Spleen (tissue), 13 donors: ENCODE measurements at places on chromosomes 1 and 21. TPM values are rescaled to one million over a fixed set of nuclear protein-coding genes. Genes with fewer than 3 reads are reported as not detected.

- H3K4me1 ChIP-seq: no peaks in the 10 kb centered on the region
- DNase-seq: no peak
- H3K4me3 ChIP-seq: no peak overlapping the region
Observed at GRCh38 chr21:36684957-36685714, 13.8 kb upstream of the SIM2 start.

GRCh38 chr1:83495560-83495959 is 503.4 kb downstream of the TTLL7 start:
- peaks cover 5% of the 10 kb centered on the region for H3K4me1 ChIP-seq
- DNase-seq: no peak
- no peak overlapping the region for H3K4me3 ChIP-seq
- no peak overlapping the region for H3K27ac ChIP-seq
- H3K27me3 ChIP-seq: no peaks in the 10 kb centered on the region

- H3K36me3 ChIP-seq: peaks cover 5% of the 10 kb centered on the region
- H3K4me1 ChIP-seq: peaks cover 78% of the 10 kb centered on the region
- peak overlapping the region; percentile 33 for H3K27ac ChIP-seq
- no peaks in the 10 kb centered on the region for H3K27me3 ChIP-seq
- DNase-seq: no peak
Observed at GRCh38 chr1:1847061-1847850, 43.6 kb downstream of the GNB1 start.

DNA sequence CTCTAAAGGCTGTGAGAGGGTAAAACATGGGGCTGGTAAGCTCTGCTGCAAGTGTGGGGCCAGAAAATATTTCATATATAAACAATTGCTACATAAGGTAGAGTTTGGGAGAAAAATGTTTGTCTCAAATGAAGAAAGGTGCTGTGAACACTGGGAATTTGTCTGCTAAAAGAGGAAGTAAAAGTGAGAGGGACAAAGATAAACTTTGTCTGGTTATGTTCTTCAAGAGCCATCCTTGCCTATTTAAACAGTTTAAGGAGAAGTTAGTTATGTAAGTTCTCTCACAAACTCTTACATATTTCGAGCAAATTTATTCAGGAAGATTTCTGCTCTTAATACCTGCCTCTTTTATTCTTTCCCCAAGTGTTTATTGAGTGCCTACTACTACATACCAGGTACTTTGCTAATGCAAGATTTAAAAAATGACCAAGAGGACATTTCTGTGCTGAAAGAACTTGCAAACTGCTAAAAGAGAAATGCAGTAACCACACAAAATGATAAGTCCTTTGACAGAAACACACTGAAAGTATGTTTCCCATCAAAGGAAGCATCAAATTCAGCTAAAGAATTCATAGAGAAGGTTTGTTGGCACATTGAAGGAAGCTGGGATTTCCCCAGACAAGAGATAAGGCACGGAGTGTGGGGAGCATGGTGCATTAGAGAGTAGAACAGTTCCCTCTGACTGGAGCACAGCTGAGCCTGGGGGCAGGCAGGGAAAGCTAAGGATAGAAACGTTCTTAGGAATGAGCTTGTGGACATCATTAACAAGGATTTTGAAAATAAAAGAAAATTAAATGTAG is 549.1 kb downstream of the PTBP2 start:
- no peaks in the 10 kb centered on the region for H3K4me1 ChIP-seq
- H3K36me3 ChIP-seq: no peaks in the 10 kb centered on the region
- H3K4me3 ChIP-seq: no peak overlapping the region
- no peak overlapping the region for H3K27ac ChIP-seq
- H3K27me3 ChIP-seq: no peaks in the 10 kb centered on the region

- no peaks in the 10 kb centered on the region for H3K36me3 ChIP-seq
- H3K4me3 ChIP-seq: no peak overlapping the region
- H3K27ac ChIP-seq: no peak overlapping the region
- no peaks in the 10 kb centered on the region for H3K27me3 ChIP-seq
Observed at GRCh38 chr1:215376544-215377264, 190.4 kb upstream of the KCTD3 start.

- no peaks in the 10 kb centered on the region for H3K36me3 ChIP-seq
- no peak overlapping the region for H3K27ac ChIP-seq
- no peak for DNase-seq
- no peaks in the 10 kb centered on the region for H3K27me3 ChIP-seq
- no peaks in the 10 kb centered on the region for H3K4me1 ChIP-seq
Observed at GRCh38 chr1:186662752-186663151, 17.5 kb downstream of the PTGS2 start.

DNA sequence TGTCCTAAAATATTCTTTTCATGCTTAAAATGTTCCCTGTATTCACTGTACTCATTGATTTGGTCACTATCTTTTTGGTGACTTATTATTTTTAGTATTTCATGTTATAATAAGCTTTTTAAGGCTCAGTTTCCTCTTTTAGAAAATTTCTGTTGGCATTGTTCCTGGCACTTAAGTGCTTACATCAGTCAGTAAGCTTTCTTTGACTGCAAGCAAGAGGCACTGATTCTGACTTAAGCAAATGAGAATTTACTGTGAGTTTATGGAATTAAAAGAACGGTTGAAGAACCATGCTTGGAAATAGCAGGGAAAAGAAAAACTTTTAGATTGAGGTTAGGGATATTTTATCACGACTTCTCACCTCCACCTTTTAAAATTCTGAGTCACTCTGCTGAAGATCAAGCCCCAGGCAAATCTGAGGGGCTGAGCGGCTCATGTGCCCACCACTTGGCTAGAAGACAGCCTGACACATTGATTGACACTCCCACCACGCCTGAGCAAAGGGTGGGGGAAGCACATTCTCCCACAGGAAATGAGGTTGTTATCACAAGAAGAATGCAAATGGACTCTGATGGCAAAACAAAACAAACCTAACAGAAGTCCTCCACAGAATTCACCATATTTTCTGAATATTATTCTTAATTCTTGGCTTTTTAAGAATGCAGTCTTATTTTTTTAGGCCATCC is 102.8 kb downstream of the KCTD3 start:
- H3K4me1 ChIP-seq: no peaks in the 10 kb centered on the region
- H3K27me3 ChIP-seq: no peaks in the 10 kb centered on the region
- H3K36me3 ChIP-seq: no peaks in the 10 kb centered on the region
- no peak overlapping the region for H3K4me3 ChIP-seq
- no peak overlapping the region for H3K27ac ChIP-seq
- DNase-seq: no peak

DNA sequence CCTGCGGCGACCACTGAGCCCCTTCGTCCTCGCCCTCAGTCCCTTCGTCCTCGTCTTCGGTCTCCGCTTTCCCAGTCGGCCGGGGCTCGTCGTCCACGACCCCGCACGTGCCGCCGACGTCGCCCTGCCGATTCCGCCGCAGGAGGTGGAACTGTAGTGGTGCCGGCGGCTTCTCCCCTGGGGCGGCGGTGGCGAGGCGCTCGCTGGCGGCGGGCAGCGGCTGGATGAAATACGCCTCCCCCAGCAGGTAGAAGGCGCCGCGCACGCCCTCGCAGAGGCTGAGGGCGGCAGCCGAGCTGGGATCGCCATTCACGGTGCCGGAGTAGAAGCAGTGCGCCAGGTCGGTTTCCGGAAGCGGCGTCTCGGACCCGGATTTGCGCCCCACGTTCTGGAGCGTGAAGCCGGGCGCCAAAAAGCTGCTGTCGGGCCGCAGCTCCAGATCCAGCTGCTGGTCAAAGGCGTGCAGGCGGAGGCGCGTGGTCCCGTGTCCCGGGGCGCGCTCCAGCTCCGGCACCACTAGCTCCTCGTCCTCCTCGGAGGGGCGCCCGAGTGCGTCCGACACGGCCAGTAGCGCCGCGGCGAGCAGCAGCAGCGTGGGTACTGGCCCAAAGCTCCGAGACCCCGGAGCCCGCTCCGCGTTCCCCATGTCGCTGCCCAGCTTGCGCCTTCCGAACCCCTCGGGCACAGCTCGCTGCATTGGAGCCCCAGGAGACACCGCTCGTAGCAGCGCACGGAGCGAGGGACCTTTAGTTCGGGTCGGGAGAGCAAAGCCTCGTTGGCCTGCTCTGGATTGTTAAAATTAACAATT is 747 bp downstream of the ADAMTS1 start:
- peak overlapping the region; percentile 92 for H3K27ac ChIP-seq
- peaks cover 22% of the 10 kb centered on the region for H3K27me3 ChIP-seq
- peaks cover 64% of the 10 kb centered on the region for H3K4me1 ChIP-seq
- H3K4me3 ChIP-seq: peak overlapping the region; percentile 63
- peak; percentile 77 for DNase-seq

DNA sequence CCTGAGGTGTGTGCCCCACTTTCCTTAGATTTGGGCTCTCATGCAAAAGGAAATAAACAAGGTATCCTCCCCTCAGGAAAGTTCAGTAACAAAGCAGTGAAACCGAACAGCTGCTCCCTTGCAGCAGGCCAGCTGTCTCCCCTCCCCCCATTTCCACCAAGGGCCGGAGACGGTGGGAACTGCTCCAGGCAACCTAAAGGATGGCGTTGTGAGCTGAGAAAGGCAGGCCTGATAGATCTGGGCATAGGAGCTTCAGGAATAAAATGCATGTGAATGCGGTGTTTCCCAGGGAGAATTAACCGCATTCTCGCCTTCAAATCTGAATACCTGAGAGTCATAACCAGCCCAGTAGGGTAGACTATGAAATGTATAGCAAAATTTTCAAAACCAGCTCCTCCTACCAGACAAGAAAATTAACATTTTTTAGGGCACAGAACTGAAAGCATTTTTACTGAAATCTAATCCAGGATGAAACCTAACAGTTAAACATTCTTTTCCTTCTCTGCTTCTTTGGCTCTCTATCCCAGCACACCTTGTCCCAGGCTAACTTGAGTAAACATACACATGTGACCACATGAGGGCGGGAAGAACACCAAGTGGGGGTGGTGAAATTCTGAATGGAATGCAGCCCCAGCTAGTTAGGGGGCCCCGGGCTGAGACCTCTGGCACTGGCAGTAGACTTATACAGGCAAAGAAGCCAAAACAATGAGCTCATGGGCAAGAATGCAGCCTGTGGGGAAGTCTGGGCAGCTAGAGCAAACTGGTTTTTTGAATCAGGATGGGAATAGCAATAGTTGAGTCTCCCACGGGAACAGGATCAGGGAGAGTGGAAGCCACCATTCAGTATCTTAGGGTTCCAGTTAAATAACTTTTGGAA is 11.5 kb downstream of the MCL1 start:
- H3K27ac ChIP-seq: peak overlapping the region; percentile 99
- peak overlapping the region; percentile 25 for H3K4me3 ChIP-seq
- peaks cover 99% of the 10 kb centered on the region for H3K4me1 ChIP-seq
- DNase-seq: peak; percentile 88
- H3K36me3 ChIP-seq: peaks cover 17% of the 10 kb centered on the region

GRCh38 chr1:234969011-234969441 is 159.6 kb downstream of the TOMM20 start:
- peak overlapping the region; percentile 80 for H3K27ac ChIP-seq
- peaks cover 27% of the 10 kb centered on the region for H3K4me1 ChIP-seq
- H3K36me3 ChIP-seq: no peaks in the 10 kb centered on the region
- H3K4me3 ChIP-seq: no peak overlapping the region
- H3K27me3 ChIP-seq: no peaks in the 10 kb centered on the region

GRCh38 chr21:17921579-17922530 is 102.7 kb upstream of the C21orf91 start:
- H3K27ac ChIP-seq: no peak overlapping the region
- no peak for DNase-seq
- H3K4me1 ChIP-seq: no peaks in the 10 kb centered on the region
- H3K36me3 ChIP-seq: no peaks in the 10 kb centered on the region
- no peak overlapping the region for H3K4me3 ChIP-seq

DNA sequence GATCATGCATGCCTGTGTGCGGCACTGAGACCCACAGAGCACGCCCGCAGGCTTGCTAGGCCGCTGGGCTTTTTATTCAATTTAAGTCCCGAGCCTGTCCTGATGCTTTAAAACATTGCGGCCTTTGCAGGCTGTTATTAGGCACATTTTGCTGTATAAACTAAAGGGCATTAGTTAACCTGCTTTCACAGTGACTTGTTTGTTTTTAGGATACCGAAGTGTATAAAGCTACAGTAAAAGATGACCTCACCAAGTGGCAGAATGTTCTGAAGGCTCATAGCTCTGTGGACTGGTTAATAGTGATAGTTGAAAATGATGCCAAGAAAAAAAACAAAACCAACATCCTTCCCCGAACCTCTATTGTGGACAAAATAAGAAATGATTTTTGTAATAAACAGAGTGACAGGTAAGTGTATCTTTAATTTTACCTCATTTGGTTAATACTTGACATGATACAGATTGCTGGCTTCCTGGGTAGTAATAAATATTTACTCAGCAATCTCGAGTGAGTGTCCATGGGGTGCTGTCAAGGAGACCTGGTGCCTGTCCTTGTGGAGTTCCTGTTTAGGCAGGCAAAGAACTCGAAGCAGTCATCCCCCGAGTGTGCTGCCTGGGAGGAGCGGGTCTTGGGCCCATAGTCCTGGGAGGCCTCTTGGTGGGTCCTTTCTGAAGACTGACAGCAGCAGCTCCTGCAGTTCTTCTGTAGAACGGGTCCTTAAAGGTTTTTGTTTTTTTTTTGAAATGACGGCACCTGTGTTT is 40.1 kb downstream of the TRAPPC10 start:
- H3K36me3 ChIP-seq: no peaks in the 10 kb centered on the region
- DNase-seq: no peak

DNA sequence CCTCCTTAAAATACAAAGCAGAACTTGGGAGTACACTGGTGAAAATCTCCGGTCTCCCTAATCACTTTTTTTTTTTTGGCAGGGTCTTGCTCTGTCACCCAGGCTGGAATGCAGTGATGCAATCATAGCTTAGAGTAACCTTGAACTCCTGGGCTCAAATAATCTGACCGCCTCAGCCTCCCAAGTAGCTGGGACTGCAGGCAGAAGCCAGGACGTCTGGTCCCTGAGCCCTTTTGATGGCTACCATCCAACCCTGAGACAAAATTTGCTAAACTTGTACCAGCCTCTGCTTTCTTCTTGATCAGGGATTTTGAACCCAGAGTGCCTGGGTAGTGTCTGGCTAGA is 4.1 kb downstream of the L1TD1 start:
- no peak overlapping the region for H3K27ac ChIP-seq
- no peaks in the 10 kb centered on the region for H3K4me1 ChIP-seq

Gene MANEAL
- total RNA-seq: 2.2 TPM

Gene CSF3R
- 239 TPM for total RNA-seq

Gene CFAP45
- 1.1 TPM for total RNA-seq

Gene SLC45A1
- 2.7 TPM for total RNA-seq

Gene IL10
- 4.6 TPM for total RNA-seq

Gene AMY2B
- total RNA-seq: 33.4 TPM
